ENCODE measurements at places on chromosomes 13 and 19.

GRCh38 chr13:83709426-83710132 is 172.7 kb downstream of the SLITRK1 start:
- DNase-seq = no peak

DNA sequence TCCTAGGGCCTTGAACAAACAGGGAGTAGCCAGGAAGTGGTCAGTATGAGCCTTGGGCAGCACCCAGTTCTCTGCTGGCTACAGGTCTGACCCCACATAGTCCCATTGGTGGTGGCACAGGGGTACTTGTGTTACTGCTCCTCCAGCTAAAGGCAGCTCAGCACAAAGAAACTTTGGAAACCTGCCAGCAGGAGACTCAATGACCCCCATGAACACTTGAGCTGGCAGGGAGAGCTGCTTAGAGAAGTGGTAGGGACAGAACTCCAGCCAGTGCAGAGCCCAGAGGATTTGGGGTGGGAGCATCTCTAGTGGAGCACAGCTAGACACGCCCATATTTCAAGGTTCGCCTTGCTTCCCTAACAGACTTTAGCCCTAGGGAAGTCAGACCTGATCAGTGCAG is 10.4 kb upstream of the ZNF586 start:
- DNase-seq = no peak

DNA sequence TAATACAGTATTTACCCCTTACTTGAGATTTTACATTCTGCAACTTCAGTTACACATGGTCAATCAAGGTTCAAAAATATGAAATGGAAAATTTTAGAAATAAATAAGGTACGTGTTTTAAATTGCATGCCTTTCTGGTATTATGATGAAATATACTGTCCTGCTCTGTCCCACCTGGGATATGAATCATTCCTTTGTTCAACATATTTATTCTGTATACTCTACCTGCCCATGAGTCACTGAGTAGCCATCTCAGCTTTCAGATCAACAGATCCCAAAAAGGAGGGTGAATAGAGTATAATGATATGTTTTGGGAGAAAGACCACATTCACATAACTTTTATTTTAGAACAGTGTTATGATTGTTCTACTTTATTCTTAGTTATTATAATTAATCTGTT is 37.8 kb downstream of the STOML3 start:
- DNase-seq = no peak

DNA sequence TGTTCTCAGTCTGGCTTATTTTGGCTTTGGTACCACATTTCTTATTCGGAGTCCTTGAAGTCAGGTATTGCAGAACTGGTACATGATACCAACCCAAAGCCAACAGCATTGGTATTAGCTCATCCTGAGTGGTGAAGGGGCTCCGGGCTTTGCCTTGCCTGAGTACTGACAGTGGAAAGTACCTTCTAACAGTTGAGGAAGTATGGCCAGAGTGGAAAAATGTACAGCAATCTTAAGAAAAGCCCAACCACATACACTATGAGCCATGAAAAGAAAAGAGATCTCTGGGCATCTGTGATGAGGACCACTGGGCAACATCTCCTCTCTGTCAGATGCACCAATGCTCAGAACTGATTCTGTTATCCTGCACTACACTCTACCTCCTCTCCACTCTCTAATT is 8.3 kb downstream of the LCP1 start:
- peak; percentile 16 for DNase-seq

GRCh38 chr13:44308352-44308751 is 65.3 kb upstream of the SERP2 start:
- DNase-seq = no peak

- DNase-seq = no peak
These were observed 5.7 kb downstream of the SLC25A30 start for GRCh38 chr13:45412274-45413049.

- no peak for DNase-seq
These were observed 2.3 kb downstream of the DDA1 start for GRCh38 chr19:17311455-17312188.

- DNase-seq = no peak
These were observed 157.0 kb downstream of the KDM4B start for GRCh38 chr19:5125797-5126497.

DNA sequence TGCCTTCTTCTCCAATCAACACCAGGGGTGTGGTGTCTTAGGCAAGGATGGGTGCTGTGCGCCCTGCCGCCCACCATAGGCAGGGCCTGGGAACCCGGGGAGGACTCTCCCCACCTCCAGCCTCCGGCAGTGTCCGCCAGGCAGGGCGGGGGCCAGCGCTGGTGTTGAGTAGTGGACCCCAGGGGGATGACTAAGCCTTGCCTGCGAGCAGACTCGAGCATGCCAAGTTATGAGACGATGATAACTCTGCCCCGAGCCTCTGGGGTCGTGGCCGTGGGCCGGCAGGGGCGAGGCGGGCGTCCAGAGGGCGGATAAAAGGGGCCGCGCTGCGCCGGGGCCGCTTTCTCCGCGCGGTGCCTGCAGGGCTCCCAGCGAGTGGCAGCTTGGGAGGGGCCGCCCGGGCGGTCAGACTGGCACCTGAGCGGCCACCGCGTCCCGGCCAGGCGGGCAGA is at the start of gene MEDAG:
Gene MEDAG (plus strand): TSS at position 340 of the 452 bp plus-strand sequence. CDS start 245 bp downstream, outside the sequence.
- DNase-seq = no peak

Measured in stimulated activated naive CD4-positive, alpha-beta T cell treated with Interleukin-2 at 50 U/mL for 16 hours (primary cell).